ENCODE measurements at places on chromosomes 6 and 20.

DNA sequence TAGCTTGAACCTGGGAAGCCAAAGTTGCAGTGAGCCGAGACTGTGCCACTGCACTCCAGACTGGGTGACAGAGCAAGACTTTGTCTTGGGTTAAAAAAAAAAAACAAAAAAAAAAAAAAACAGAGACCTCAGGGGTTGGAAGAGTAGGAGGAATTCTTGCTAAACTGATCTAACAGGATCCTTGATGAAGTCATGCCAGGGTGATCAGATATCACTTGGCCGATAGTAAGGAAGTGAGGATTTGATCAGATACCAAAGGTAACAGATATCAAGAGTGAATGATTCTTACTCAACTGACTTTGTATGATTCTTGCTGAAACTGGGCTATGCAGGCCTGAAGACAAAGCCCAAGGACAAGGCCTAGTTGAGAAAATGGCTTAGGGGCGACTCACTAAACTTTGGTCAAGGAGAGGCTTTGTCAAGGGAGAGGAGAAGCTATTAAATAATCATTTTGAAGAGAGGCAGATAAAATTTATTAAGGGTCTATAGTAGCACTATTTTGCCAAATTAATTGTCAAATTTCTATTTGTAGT lies 624.7 kb downstream of the UTRN start:
- DNase-seq: no peak

DNA sequence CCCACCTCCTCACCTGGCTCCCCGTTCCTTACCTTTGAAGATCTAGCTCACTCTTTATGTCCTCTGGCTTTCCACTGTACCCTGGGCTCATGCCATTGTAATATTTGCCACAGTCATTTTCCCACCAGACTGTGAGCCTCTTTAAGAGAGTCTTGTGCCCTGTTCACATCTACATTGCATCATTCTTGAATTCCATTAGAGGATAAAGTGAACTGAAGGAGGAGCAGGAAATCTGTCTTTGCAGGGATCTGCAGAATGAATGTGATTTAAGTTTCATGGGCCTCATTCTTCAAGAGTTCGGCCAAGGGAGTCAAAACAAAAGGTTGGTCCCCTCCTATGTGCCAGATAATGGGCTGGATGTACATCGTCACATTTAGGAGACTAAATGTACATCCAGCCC lies 272.6 kb upstream of the CITED2 start:
- no peak for DNase-seq

DNA sequence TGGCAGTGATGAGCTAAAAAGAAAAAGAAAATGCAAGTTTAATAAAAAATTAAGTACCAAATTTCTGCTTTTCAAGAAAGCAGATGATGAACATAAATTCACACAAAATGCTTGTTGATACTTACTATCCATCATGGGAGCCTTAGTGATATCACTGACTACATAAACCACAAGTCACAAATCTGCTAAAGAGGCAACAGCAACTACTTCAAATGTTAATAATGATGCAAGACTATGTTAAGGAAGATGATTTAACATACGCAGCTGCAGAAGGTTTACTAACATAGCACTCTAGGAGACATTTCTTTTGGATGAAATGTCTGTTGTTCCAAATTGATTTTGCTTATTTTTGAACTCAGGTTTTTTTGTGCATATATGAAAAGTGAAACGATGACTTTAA lies 18.6 kb downstream of the FYN start:
- DNase-seq: no peak

GRCh38 chr20:40925829-40926510 lies 102.7 kb upstream of the TOP1 start:
- no peak for DNase-seq

DNA sequence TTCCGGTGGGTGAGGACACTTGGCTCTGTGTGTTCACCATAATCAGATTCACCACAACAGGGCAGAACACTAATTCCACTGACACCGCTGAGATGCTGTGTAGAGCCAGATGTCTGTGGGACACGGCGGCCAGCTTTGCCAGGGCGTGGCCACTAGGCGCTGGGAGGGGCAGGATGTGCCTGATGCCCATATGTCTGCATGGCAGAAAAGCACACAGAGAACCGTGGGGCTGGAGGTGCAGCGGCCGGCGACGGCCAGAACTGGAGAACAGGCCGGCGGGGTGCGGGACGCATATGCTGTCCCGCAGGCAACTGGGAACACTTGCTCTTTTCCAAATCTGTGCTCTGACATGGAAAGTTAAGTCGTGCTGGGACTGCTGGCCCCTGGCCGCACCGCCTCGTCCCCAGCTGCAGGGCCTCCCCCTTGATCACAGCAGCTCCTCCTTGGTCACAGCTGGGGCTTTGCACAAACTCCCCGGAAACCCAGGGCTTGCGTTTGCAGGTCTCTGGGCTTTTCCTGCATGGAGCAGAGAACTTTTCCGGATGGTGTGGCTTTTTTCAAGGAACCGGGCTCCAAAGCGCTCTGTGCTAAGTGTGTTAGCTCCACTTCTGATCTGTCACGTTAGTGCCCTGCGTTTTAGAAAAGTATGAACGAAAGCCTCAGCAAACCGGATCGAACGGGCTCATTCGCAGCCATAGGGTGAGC lies 31.1 kb downstream of the NTSR1 start:
- DNase-seq: no peak

DNA sequence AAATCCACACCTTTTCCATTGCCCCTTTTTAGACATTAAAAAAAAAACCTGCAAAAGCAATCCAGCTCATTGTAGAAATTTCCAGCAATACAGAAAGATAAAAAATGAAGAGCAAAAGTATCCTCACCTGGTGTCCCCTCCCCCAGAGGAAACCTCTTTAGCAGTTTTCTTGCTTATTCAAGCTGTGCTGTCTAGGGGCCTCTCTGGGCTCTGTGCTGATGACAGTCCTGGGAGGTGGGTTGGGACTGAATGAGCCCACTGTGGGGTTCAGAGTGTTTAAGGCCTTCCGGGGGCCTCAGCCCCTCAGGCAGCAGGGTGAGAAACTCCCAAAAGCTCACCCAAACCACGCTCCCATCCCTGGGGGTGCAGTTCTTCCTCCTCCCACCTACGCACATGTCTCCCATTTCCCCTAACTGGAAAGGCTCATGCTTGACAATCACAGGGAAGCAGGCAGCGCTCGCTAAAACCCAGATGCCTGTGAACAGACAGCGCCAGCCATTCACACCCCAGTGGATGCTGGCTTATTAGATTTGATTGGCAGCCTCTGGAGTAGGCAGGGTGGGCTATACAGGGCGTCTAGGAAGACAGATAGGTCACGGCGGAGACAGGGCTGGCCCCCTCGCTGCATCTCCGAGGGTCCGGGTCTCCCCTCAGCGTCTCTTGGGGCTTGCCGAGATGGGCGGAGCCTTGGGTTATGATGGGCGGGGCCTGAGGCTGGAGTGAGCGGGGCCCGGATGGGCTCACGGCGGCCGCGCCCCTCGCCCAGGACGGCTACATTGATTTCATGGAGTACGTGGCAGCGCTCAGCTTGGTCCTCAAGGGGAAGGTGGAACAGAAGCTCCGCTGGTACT lies 4.6 kb downstream of the GUCA1A start:
- DNase-seq: no peak

GRCh38 chr20:23361119-23361475 lies 885 bp upstream of the GZF1 start:
- DNase-seq: no peak

- DNase-seq: no peak
Measured at GRCh38 chr20:59613861-59614260, 9.5 kb downstream of the PHACTR3 start.

- no peak for DNase-seq
Measured at GRCh38 chr6:144170044-144170443, 19.7 kb downstream of the STX11 start.

- no peak for DNase-seq
Measured at GRCh38 chr6:125597411-125598253, 151.8 kb upstream of the HEY2 start.

All from activated CD8-positive, alpha-beta memory T cell treated with anti-CD3 and anti-CD28 coated beads for 1 hour (primary cell).